Stimulated activated CD8-positive, alpha-beta memory T cell treated with anti-CD3 and anti-CD28 coated beads, Interleukin-7, amount 100 ng/mL, for 24 hours (primary cell): ENCODE measurements at places on chromosomes 4 and X.

DNA sequence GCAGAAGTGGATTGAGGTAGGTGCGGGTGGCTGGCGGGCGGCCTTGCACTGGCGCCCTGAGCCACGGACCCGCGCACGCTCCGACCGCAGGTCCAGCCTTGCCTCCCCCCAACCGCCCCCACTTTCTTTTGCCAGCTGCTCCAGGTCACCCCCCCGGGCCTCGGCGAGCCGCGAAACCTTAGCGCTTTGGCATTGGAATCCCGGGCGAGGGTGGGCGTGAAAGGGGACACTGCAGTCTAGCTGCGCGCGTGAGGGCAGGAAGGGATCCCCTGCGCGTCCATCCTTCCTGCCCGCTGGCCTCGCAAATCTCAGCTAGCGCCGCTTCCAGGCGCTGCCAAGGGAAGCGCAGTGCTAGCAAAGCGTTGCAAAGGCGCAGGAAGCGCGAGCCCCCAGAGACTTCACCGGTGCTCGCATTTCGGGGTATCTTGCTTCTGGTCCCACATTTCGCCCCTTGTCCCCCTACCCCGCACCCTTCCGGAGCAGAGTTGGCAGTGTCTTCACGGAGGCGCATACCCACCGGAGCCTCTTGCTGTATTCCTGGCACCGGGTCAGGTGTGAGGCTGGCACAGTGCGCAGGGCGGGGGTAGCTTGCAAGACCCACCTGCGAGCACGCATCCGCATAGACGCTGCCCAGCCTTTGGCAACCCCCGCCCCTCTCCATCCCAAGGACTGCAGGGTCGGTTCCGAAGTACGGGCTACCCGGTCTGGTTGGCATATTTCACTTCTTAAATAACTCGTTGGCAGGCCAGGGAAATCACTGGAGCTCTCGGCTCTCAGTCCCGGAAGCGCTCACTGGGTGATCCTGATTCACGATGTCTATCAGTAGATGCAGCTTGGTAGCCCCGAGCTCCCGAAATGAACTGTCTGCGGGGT lies 104.4 kb downstream of the UCHL1 start:
- DNase-seq = no peak

DNA sequence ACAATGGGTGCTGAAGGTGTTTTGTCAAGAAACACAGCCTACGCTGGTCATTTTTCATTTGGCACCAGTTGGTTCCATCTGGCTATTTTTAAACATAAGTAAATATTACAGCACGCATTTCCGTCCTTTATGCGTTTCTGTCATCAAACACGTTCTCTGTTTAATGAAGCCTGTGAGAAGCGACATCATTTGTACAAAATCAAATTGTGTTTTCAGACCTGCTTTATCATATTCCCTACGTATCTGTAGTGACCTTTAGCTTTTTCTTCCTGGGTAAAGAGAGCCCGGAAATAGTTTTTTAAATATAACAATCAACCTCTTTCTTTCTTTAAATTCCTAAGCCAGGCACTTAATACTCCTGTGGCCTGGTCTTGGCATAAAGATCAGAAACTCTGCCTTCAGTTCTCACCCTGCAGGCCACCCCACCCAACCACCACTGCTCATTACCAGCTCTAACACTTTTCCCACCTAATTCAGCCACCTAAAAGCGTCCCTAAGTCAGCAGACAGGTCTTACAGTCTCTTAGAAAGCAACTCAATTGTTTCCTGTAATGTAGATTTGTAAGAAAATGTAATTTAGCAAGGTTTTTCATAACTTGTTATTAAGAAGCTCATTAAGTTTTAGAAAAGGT lies 30.4 kb downstream of the ACSL1 start:
- DNase-seq = no peak

- no peak for DNase-seq
These were observed 70.9 kb upstream of the SMIM31 start for GRCh38 chr4:164683040-164683439.

DNA sequence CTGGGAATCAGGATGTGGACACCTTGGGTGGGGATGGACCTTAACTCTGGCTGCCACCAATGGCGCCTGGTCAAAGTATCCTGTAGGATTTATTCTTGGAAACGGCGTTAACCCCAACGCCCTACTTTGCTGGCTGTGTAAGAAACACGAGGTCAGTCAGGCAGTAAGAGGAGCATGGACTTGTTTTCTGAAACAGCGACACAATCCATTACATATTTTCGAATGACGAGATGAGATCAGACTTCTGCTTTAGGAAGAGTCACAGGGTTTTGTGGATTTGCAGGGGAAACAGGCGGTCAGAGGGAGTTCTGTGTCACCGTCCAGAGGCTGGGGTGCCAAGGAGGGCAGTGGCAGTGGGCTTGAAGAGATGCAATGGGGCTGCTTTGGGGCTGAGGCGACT lies 92.2 kb downstream of the TBL1X start:
- no peak for DNase-seq

DNA sequence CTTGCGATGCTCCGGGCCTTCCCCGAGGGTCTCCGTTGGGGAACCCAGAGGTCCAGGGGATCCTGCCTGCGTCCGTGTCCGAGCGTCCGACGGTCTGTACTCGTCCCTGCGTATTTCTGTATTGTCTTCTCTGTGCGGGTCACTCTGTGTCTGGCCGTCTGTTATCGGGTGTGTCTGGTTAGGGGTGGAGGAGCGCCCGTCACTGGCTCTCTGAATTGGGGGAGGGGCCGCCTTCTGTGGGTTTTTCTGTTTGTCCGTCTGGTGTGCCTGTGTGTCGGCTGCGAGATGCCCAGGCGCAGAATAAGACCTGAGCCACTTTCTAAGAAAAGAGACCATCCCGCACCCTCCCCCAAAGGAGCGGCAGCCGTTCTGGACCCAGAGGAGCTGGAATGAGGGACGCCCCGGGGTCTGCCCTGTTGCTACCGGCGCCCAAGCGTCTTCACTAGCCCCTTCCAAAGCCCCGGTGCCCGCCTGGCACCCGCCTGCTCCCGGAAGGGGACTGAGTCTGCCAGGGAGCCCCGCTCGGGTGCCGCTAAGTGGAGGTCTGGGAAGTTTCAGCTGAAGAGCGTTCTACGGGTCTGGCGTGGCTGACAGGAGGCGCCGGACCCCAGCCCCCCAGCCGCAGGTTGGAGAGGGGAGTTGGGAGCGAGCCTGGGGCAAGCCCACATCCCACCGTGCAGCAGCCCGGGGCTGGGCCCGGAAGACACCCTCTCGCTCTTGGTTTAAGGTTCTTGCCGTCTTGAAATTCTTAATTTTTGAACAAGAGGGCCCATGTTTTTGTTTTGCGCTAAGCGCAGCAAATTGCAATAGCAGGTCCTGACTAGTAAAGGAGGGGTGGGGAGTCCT lies 1.0 kb upstream of the OTOP1 start:
- DNase-seq = no peak

- no peak for DNase-seq
These were observed 164.4 kb upstream of the RAPGEF2 start for GRCh38 chr4:158938220-158939044.

GRCh38 chrX:14694611-14695010 lies 165.3 kb downstream of the GLRA2 start:
- DNase-seq = no peak

GRCh38 chr4:142917678-142918077 lies 71.6 kb upstream of the INPP4B start:
- no peak for DNase-seq

GRCh38 chrX:153226344-153227185 lies 47.5 kb downstream of the MAGEA1 start:
- no peak for DNase-seq

GRCh38 chr4:42453612-42454011 lies 56.3 kb downstream of the SHISA3 start:
- DNase-seq = no peak

DNA sequence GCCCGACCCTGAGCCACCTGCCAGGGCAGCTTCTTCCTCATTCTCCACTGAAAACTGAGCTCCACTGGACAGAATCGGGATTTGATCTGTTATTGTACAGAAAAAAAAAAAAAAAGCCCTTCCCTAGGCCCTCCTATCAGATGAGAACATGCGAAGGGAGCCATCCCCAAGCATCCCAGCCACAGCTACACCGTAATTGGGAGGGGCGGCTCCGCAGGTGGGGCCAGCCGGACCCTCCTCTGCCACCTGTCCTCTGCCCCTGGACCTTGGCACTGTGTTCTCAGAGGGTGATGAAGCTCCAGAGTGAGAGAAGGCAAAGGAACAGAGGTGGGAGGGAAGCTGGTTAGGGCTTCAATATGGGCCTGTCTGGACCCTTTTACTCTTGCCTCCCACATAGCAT lies 240.0 kb upstream of the PSAPL1 start:
- no peak for DNase-seq

GRCh38 chr4:116866106-116866505 lies 219.3 kb downstream of the TRAM1L1 start:
- no peak for DNase-seq

GRCh38 chr4:39710098-39710896 lies 12.4 kb downstream of the UBE2K start:
- no peak for DNase-seq

- DNase-seq = no peak
These were observed 897.5 kb downstream of the PCDH7 start for GRCh38 chr4:31617667-31618066.

- DNase-seq = no peak
These were observed 87.8 kb upstream of the FAM241A start for GRCh38 chr4:112057470-112057869.

DNA sequence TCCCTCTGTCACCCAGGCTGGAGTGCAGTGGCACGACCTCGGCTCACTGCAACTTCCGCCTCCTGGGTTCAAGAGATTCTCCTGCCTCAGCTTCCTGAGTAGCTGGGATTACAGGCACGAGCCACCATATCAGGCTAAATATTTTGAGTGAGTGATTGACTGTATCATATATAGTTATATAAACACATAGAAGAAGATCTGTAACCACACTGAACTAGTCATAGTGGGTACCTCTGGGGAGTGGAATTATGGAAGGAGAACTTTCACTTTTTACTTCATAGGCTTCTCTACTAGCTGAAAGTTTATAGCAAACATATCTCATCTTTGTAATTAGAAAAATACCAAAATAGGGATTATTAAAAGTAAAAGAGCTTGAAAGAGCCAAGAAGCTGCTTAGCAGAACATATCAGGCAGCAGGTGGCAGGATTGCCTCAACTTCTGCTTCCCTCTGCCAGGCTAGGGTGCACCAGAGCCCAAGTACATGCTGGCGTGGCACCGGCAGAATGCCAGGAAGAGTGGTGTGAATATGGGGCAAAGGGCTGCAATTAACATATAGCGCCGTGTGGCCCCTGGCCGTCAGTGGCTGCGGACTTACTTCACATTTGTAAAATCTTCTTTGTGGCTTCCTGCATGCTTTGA lies 39.5 kb upstream of the CD40LG start:
- DNase-seq = no peak

- no peak for DNase-seq
These were observed 324.1 kb upstream of the GALNT7 start for GRCh38 chr4:172844556-172844955.

DNA sequence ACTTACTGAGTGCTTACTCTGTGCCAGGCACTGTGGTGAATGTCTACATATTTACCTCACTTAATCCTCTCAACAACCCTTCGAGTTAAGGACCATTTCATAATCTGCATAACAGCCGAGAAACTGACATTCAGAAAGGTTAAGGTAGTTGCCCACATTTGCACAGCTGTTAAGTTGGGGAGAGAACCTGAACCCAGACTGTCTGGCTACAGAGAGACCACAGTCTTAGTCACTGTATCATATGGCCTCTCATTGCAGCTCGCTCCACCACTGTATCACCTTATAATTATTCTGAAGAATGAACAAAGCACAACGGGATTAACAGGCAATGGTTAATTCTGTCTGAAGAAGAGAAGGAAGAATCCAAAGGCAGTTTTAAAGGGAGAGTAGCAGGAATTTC lies 98.5 kb downstream of the ADGRA3 start:
- DNase-seq = no peak

DNA sequence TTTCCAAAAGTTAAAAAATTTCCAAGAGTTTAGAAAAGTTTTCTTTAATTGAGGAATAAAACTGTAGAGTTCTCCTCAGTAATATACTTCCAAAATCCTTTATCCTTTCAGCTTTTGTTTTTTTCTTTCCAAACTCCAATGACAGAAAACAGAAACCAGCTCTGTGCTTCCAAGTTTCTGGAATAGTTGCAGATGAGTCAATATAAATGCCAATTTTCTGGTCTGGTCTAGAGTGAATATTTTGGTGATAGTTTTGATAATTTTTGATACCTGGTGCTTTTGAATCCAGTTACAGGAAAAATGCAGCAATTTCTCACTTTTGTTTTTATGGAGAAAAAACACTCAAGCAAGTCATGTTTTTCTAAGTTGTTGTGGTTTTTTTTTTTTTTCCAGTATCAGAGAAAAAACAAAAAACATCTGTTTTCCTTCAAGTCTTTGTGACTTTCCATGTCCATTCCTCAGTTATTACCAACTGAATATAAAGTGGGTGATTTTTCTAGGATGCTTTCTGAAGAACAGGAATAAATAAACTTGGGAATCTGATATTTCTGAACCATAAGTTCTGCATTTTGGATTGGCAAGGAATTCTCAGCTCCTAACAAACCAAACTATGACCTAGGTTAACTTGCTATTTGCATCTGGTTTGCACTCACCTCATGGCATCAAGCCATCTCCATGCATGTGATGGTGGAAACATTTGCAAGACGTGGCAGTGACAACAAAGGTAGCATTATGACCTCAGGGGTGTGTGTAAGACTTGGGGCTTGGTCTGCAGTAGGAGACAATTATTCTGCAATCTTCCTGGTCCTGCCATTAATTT lies 139.1 kb downstream of the VEGFC start:
- no peak for DNase-seq

DNA sequence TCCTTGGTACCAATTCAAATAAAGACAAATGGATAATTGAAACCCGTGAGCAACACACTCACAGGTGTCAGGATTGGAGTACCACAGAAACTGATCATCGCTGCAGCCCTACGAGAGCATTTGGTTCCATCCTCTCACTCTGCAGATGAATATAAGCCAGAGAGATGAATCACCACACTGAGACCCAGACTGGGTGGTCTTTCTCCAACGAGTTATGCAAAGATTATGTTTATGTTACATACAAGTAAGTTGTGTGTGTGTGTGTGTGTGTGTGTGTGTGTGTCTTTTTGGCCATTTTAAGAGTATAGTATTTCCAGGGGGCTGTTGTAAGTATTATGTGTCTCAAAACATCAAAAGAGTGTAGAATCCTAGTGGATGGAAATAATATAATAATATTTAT lies 329.5 kb upstream of the ZFP42 start:
- DNase-seq = no peak

DNA sequence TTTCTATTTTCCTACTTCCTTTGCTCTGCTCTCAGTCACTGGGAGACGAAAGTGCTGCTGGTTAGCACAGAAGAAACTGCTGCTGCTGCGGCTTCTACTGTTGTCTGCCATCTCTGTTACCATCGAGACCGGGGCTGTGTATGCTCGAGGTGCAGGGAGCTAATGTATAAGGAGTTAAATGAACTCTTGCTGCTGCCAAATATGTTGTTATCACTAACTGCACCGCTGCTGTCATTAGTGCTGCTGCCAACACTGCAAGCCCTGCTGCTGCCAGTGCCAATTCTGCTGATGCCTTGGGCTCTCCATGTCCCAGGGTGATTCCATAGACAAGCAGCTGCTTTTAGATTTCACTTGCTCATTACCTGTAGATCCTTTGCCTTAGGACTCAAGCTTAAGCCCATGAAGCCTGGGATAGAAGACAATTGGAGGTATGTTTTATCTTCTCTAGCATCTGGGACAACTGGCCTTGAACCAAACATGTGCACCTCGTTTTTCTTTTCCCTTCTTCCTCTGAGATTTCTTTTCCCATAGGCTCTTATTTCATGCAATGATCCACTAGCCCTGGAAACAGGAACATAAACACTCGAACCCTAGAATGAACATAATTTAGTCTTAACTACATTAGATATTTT lies 107.8 kb downstream of the CCSER1 start:
- no peak for DNase-seq

- no peak for DNase-seq
These were observed 245.2 kb upstream of the FSTL5 start for GRCh38 chr4:162409048-162409447.

GRCh38 chrX:32530802-32531403 lies 680.4 kb downstream of the DMD start:
- DNase-seq = no peak
